ENCODE measurements at places on chromosomes 2 and 18.
A peak's percentile ranks its signal among the peaks of the same experiment; 100 is the strongest.

GRCh38 chr18:79573921-79574491 is 105.6 kb upstream of the CTDP1 start:
- peaks cover 22% of the 10 kb centered on the region for H3K4me1 ChIP-seq
- peaks cover 3% of the 10 kb centered on the region for H3K36me3 ChIP-seq
- peaks cover 2% of the 10 kb centered on the region for H3K27me3 ChIP-seq
- H3K27ac ChIP-seq, result no peak overlapping the region
- no peak overlapping the region for H3K4me3 ChIP-seq

DNA sequence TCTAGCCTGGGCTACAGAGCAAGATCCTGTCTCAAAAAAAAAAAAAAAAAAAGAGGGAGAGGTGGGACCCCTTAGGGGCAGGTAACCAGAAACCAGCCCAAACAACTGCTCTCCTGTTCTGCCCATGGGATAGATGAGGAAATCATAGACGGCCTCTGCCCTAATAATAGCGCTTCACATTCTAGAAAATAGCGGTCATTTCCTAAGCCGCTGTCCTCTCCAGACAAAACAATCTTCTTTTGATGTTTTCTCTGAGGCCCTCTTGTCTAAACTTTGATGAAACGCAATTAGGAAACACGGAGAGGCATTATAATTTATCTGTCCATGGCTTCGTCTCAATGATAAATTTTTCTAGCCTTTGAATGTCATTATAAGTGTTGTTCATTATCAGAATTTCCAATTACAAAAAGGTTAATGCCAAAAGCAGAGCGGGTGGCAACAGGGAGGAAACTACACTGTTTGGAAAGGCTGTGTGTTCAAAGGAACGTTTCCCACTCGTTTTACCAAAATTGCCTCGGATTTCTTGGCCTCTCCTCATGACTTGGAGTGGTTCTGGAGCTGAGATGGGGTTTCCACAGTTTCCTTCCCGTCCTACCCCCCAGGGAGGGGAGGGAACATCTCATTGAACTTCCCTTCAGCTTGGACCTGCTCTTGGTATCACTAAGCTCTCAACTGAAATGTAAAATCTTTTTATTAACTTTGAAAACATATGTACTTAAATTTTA is 151.6 kb upstream of the ZNF236 start:
- no peaks in the 10 kb centered on the region for H3K4me1 ChIP-seq
- H3K4me3 ChIP-seq, result no peak overlapping the region
- DNase-seq, result no peak

DNA sequence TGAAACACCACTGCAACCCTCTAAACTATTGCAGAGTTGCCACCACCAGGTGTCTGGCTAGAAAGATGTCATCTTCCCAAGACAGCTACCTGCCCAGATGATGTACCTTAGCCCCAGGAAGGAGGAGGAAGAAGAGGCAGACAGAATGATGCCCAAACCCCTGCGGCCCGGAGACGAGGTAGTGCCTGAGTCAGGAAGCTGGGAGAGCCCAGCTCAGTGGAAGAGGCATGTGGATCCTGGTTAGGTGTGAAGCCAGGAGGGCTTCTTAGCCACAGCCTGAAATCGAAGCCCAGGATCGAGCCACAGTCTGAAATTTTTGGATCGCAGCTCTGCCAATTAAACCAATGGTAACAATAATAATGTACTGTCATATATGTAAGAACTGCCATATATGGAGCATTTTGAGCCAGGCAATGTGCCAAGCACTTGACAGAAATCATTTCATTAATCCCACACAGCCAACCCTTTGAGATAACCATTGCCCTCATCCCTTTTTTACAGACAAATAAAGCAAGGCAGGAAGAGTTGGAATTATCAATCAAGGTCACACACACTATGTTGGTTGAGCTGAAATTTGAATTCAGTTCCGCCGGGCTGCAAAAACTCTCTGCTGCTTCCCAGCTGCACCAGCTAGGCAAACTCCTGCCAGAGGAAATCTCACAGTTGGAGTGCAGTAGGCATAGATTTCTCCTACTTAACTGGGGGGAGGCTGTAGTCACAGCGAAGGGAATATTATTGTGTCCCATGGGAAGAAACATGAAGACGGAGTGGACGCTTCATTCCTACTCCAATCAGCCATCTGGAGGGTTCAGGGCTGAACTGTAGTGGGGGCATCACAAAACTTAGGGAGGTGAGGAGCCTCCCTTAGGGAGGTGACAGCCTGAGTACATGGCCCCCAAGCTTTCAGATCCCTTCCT is 19.4 kb upstream of the CYP1B1 start:
- DNase-seq, result no peak
- peaks cover 14% of the 10 kb centered on the region for H3K4me1 ChIP-seq
- peaks cover 51% of the 10 kb centered on the region for H3K27me3 ChIP-seq
- no peak overlapping the region for H3K4me3 ChIP-seq
- no peaks in the 10 kb centered on the region for H3K36me3 ChIP-seq
- no peak overlapping the region for H3K27ac ChIP-seq

- H3K4me3 ChIP-seq, result no peak within 1 kb of the TSS
- H3K36me3 ChIP-seq, result no peaks in the 10 kb centered on the region
- peaks cover 3% of the 10 kb centered on the region for H3K27me3 ChIP-seq
- no peak within 1 kb of the TSS for H3K27ac ChIP-seq
- H3K4me1 ChIP-seq, result no peaks in the 10 kb centered on the region
- no peak for DNase-seq
These were observed at the start of gene CSRNP3 for GRCh38 chr2:165469417-165469816. TSS of gene CSRNP3 (plus strand) at chr2:165469698. CDS start at chr2:165595066, 125,368 bp downstream.

GRCh38 chr2:178761759-178762371 is 45.4 kb downstream of the TTN start:
- H3K27me3 ChIP-seq, result no peaks in the 10 kb centered on the region
- H3K4me1 ChIP-seq, result no peaks in the 10 kb centered on the region
- peak; percentile 37 for DNase-seq
- H3K4me3 ChIP-seq, result no peak overlapping the region
- no peak overlapping the region for H3K27ac ChIP-seq
- H3K36me3 ChIP-seq, result no peaks in the 10 kb centered on the region

DNA sequence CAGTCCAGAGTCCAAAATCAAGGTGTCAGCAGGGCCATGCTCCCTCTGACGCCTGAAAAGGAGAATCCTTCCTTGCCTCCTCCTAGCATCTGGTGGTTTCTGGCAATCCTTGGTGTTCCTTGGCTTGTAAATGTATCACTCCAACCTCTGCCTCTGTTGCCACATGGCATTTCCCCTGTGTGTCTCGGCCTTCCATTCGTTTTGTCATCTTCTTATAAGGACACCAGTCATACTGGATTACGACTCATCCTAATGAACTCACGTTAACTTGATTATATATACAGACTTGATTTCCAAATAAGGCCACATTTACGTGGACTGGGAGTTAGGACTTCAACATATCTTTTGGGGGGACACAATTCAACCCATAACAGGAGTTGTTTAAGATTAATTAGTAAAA is 15.8 kb downstream of the PMAIP1 start:
- no peak overlapping the region for H3K4me3 ChIP-seq
- H3K27me3 ChIP-seq, result peaks cover 7% of the 10 kb centered on the region
- H3K36me3 ChIP-seq, result no peaks in the 10 kb centered on the region
- H3K4me1 ChIP-seq, result peaks cover 18% of the 10 kb centered on the region
- no peak overlapping the region for H3K27ac ChIP-seq

GRCh38 chr18:41906528-41907146 is 48.4 kb upstream of the PIK3C3 start:
- peaks cover 1% of the 10 kb centered on the region for H3K27me3 ChIP-seq
- H3K36me3 ChIP-seq, result no peaks in the 10 kb centered on the region
- H3K27ac ChIP-seq, result peak overlapping the region; percentile 7
- no peak overlapping the region for H3K4me3 ChIP-seq

DNA sequence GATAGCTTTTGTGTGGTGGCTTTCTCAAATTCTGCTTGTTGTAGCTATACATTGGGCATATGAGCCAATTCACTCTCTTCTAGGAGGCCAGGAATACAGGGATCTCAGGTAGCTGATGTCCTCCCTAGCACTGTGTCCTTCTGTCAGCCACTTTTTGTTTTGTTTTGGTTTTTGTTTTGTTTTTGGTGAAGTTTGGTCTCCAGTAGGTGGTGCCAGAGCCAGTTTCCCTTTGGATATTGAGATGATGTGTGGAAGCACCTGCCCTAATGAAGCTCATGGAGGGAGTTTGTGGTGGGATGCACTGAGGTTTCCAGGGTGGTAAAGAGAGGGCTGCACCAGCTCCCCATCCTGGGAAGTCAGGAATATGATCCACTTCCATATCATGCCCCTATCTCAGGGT is 100.5 kb upstream of the VWC2L start:
- no peak for DNase-seq
- no peaks in the 10 kb centered on the region for H3K4me1 ChIP-seq
- no peaks in the 10 kb centered on the region for H3K27me3 ChIP-seq

DNA sequence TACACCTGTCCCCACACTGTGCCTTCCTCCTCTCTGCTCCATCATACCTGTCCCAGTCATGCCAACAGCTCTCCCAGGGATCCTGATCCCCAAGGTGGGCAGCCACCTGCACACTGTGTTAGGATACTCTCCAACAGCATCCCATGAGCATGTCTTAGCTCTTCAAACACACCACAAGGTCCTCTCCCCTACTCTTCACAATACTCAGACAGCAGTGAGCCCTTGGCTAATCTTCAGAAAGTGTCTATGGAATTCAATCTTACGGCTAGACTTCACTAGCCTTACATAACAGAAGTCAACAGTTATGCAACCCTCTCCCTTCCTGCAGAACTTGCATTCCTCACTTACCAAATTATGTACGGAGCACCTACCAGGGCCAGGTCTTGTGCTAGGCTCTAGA is 79.9 kb downstream of the MYO5B start:
- no peak overlapping the region for H3K27ac ChIP-seq
- no peaks in the 10 kb centered on the region for H3K36me3 ChIP-seq
- H3K27me3 ChIP-seq, result peaks cover 5% of the 10 kb centered on the region
- H3K4me1 ChIP-seq, result no peaks in the 10 kb centered on the region
- no peak for DNase-seq
- H3K4me3 ChIP-seq, result no peak overlapping the region

DNA sequence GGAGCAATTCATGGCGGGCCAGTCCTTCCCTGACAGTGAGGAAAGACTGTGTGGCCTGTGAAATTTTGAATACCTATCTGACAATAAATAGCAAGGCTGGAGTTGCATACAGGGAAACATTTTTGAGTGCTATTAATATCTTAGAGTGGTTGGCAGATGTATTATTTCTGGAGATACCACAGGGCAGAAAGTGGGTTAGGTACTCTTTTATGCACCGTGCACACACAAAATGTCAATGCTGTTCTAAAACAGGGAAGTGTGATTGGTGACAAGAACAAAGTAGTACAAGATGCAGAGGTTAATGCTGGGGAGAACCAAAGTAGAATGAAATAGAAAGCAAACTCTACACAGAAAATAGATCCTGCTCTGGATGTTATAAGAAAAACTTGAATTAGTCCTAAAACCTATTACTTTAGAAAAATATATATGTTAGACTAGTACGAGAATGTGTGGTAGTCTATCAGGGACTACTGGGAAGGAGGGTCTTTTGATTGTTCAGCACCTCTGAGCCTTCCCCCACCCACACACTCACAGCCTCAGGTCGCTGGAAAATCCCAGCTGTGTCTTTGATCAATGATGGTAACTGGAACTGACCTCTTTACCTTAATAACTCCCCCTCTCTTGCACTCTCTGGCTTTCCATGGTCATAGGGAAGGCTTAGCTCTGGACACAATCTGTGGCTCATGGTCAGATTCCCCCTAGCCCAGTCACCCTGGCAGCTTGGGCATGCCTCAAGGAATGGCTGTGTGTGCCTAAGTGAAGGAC is 58.2 kb downstream of the SERPINB8 start:
- H3K27me3 ChIP-seq, result peaks cover 14% of the 10 kb centered on the region
- H3K4me1 ChIP-seq, result no peaks in the 10 kb centered on the region
- H3K27ac ChIP-seq, result no peak overlapping the region
- H3K4me3 ChIP-seq, result no peak overlapping the region

- H3K4me3 ChIP-seq, result no peak overlapping the region
- H3K27me3 ChIP-seq, result no peaks in the 10 kb centered on the region
- DNase-seq, result no peak
- H3K36me3 ChIP-seq, result no peaks in the 10 kb centered on the region
- no peaks in the 10 kb centered on the region for H3K4me1 ChIP-seq
These were observed 247.5 kb downstream of the DYSF start for GRCh38 chr2:71700658-71701397.

DNA sequence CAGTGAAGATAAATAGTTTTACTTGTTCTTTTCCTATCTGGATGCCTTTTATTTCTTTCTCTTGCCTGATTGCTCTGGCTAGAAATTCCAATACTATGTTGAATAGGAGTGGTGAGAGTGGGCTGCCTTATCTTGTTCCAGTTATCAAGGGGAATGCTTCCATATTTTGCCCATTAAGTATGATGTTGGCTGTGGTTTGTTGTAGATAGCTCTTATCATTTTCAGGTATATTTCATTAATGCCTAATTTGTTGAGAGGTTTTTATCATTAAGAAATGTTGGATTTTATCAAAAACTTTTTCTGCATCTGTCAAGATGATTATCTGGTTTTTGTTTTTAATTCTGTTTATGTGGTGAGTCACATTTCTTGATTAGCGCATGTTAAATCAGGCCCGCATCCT is 655.8 kb downstream of the NUP35 start:
- H3K27me3 ChIP-seq, result no peaks in the 10 kb centered on the region
- H3K27ac ChIP-seq, result no peak overlapping the region
- no peak overlapping the region for H3K4me3 ChIP-seq
- DNase-seq, result no peak

- H3K27me3 ChIP-seq, result peaks cover 4% of the 10 kb centered on the region
- no peaks in the 10 kb centered on the region for H3K36me3 ChIP-seq
- H3K27ac ChIP-seq, result no peak overlapping the region
- H3K4me1 ChIP-seq, result no peaks in the 10 kb centered on the region
- no peak for DNase-seq
- no peak overlapping the region for H3K4me3 ChIP-seq
These were observed 299.2 kb upstream of the SKOR2 start for GRCh38 chr18:47550611-47551010.

DNA sequence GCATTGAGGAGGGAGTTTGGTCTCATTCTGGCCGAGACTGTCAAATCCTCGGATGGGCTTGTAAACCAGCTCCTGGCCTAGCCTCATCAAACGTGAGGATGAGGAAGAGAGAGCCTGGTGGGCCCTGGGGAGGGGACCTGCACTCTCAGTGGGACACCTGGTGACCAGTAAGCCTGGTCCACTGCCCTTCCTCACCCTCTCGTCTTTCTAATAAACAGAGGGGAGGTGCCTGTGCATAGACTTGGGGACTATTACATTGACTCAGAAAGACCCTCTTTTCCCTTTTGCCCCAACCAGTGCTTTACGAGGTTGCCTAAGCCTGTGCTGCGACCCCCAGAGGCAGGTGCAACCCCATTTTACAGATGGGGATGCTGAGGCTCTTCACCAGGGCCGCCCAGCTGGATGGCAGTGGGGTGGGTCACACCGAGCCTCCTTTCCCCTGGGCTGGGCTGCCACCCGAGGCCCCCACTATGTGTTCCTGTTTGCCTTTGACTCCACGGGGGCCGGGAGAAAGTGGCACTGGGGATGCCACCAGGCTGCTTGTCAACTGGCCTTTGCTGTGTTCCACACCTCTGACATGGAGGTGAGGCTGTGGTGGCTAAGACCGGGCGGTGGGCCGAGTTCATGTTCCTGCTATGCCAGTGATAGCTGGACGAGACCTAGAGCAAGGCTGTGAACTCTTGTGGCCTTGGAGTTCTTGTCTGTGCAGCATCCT is 85.9 kb downstream of the GLI2 start:
- no peaks in the 10 kb centered on the region for H3K4me1 ChIP-seq
- H3K27ac ChIP-seq, result no peak overlapping the region
- DNase-seq, result no peak
- H3K27me3 ChIP-seq, result no peaks in the 10 kb centered on the region
- no peaks in the 10 kb centered on the region for H3K36me3 ChIP-seq

All from activated CD8-positive, alpha-beta T cell treated with anti-CD3 and anti-CD28 coated beads for 36 hours (primary cell).